ENCODE measurements at places on chromosomes 1 and 21. TPM values are rescaled to one million over a fixed set of nuclear protein-coding genes. Genes with fewer than 3 reads are reported as not detected.

The PPP1R12B gene
- total RNA-seq: 13.8 TPM

The CD1C gene
- 0.31 TPM for total RNA-seq

The ARID4B gene
- 8.3 TPM for total RNA-seq

The RCC2 gene
- 11.8 TPM for total RNA-seq

The AADACL4 gene
- total RNA-seq: not detected

The SHISAL2A gene
- total RNA-seq: not detected

The OR2M3 gene
- total RNA-seq: not detected

The ORC1 gene
- total RNA-seq: 0.55 TPM

The FLVCR1 gene
- total RNA-seq: 1.7 TPM

The NBPF3 gene
- 2.4 TPM for total RNA-seq

The VPS45 gene
- total RNA-seq: 12.5 TPM

The SLC22A15 gene
- total RNA-seq: 0.93 TPM

The FMO3 gene
- total RNA-seq: 295 TPM

The LIPI gene
- total RNA-seq: not detected
